ENCODE measurements at places on chromosomes 3 and 15. TPM values are rescaled to one million over a fixed set of nuclear protein-coding genes. Genes with fewer than 3 reads are reported as not detected.

The SLTM gene
- 92.9 TPM for polyA plus RNA-seq

The LAMB2 gene
- 209 TPM for polyA plus RNA-seq

The CELF6 gene
- 11.9 TPM for polyA plus RNA-seq

The LYZL4 gene
- polyA plus RNA-seq: not detected

- DNase-seq: no peak
Observed at GRCh38 chr3:184700759-184701158, 11.1 kb downstream of the MAGEF1 start.

DNA sequence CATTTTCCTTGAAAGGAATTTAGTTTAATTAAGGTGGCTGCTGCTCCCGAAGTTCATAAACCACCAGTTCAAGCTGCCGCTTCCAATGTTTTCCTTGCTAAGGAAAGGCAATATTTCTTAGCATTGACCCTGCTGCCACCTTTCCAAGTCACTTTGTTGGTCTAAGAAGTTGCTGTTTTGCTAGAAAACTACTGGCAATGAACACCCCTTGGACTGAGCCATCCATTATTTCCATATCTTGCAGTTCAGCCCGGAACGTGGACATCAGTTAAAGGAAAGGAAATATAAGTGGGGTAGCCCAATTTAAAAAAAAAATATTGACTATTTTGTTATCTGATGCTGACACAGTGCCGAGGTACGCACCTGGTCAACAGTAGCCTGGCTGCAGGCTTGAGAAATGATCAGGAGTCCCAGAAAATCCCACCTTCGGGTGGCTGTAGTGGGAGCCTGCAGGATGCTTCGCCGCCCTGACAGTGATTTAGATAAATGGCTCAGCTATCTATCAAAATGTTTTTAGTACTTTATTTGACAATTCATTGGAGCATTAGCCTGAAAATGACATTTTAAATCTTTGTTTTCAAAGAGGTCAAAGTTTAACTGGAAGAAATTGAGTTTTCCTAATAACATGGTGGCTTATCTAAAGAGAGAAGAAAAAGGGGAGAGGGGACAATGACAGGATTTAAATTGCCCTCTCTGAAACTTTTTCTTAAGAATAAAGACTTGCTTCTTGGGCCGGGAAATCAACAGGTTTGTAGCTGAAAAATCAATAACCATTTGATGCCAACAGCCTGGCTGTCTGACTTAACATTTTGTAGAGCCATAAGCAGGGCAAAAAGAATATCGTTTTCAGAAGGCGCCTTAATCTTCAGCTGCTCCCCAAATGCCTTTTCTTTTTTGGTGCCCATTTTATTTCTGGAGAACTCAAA, 1.6 kb downstream of the RARB start:
- no peak for DNase-seq

DNA sequence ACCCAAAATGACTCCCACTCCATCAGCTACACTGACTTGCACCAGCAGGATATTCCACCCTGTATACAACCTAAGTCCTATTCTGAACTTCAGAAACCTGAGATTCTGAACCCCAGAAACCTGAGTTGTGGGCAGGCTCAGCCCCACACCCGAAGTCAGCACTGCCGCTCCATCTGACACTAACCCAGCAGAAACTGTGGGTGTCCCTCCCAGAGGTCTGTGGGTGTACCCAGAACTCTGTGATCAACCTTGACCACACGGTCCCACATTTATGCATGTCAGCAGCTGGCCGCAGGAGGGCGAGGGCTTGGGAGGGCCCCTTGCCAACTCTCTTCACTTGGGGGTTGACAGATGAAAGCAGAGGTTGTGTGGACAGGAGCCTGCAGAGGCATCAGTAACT, 9.3 kb downstream of the OXTR start:
- no peak for DNase-seq

DNA sequence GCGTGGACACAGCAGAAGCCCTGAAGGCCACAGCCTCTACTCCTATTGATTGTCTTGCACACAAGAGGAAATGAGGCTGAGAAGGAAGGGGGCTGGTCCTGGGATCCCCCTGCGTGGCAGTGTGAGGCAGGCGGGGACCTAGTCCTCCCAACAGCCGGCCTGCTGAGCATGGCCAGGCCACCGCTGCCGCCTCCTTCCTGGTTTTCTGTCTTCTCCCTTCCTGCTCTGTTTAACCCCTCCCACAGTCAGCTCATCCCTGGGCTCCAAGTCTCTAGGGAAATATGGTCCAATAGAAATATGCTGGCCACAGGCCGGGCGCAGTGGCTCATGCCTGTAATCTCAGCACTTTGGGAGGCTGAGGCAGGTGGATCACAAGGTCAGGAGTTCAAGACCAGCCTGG, 42.1 kb upstream of the HES1 start:
- DNase-seq: no peak

- DNase-seq: no peak
Observed at GRCh38 chr15:63340353-63340752, 41.3 kb downstream of the CA12 start.

DNA sequence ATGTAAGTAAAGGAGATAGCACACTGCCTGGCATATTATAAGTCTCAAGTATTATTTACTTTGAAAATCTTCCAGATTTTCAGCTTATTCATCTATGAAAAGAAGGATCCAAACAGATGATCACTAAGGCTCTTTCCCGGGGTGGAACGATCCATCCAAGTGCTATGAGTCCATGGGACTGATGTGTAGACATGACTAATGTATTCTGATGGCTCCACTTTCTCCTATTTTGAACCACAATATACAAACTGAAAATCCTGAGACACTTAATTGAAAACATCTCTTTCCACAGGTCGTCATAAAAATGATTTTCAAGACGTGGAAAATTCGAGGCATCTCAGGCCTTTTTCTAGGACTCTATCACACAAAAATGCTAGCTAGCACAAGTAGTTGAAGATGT, 33.4 kb upstream of the CHRM5 start:
- no peak for DNase-seq

GRCh38 chr3:32495085-32495484, 7.6 kb downstream of the CMTM6 start:
- DNase-seq: no peak

GRCh38 chr3:179833294-179833693, 180.5 kb downstream of the USP13 start:
- no peak for DNase-seq

DNA sequence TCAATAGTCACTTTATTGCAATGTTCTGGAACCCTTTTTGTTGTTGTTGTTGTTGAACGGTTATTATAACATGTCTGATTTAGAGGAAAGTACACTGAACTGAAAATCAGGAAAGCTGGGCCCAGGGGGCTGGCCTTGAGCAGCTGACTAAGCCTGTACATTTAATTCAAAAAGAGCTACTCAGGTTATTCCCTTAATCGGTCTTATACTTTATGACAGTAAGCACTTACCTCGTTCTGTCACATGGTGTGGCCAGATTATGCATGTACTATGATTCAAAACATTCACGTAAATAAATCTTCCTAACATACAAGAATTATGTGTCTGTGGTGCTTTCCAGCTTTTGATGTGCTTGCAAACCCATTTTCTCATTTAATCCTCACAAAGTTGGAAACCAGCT, 382.5 kb upstream of the TPRG1 start:
- DNase-seq: no peak
